ENCODE measurements at places on chromosomes 7 and 10.

- DNase-seq = no peak
These were observed 1.3 kb downstream of the CUL1 start for GRCh38 chr7:148699782-148700629.

GRCh38 chr7:4069268-4070095, 612.6 kb upstream of the FOXK1 start:
- no peak for DNase-seq

DNA sequence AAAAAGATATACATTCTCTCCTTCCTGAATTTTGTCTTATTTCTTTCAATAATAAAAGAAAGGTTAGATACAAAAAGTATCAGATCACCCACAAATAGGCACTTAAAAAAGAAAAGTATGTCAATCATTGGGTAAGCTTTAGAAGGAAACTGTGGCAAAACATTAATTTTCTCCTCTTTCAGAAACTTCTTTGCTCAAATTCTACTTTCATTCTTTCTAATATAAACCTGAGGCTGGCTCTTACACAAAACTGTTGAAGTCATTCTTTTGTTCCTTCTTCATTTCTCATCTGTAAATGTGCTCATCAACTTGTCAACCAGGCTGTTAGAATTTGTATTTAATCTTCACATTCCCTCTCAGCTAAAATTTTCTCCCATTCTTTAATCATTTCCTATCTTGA, 124.6 kb downstream of the LRRN3 start:
- no peak for DNase-seq

DNA sequence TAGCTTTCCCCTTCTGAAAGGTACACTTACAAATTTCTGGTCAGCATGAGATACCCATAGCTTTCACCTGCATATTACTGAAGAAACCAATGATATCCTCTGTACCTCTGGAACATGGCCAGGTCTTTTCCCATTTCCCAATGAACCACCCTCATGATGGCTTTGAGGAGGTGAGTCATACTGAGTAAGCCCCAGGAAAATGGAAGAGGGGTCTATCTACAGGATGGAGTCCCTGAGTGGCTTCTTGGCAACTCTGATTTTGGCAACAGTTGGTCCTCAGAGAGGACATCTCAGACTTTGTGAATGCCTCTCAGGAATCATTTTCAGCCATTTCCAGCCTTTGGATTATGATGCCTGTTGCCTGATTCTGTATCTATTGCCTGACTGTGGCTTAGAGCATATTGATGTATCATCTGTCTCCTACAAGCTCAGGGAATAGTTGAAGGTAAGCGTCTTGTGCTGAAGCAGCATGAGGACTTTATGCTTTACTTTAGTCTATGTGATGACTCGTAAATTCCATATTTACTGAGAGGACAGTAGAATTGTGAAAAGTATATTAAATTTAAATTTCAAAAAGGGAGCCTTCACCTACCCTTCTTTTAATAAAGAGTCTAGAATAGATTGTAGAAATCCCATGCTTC, 84.7 kb upstream of the DKK1 start:
- DNase-seq = no peak

- no peak for DNase-seq
These were observed 227.6 kb upstream of the NPSR1 start for GRCh38 chr7:34430456-34430855.

GRCh38 chr7:105672801-105673200, 91.5 kb upstream of the EFCAB10 start:
- DNase-seq = peak; percentile 60

DNA sequence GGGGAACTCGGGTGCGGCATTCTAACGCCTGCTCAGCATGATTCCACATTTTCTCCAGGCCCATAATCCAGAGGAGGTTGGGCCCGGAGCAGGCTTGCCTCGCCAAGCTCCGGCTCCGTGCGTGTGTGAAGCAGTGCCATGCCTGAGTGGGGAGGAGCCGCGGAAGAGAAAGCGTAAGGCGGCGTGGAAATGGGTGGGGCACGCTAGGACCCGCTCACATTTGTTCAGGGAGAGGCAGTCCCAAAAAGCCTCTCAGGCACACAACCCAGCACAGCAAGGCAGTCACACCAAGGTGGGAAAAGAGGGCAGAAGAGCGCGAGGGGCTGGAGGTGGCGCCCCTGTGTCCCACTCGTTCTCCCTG, 695 bp upstream of the VDAC2 start:
- peak; percentile 82 for DNase-seq

- no peak for DNase-seq
These were observed 3.9 kb upstream of the FAM13C start for GRCh38 chr10:59366290-59366689.

GRCh38 chr7:65001291-65001814, 5.1 kb downstream of the ERV3-1 start:
- no peak for DNase-seq

GRCh38 chr7:27771111-27771510, 31.1 kb downstream of the TAX1BP1 start:
- no peak for DNase-seq

GRCh38 chr10:4266416-4267085, 481.5 kb upstream of the KLF6 start:
- no peak for DNase-seq

- DNase-seq = peak; percentile 44
These were observed 15.2 kb downstream of the OAT start for GRCh38 chr10:124403548-124403947.

DNA sequence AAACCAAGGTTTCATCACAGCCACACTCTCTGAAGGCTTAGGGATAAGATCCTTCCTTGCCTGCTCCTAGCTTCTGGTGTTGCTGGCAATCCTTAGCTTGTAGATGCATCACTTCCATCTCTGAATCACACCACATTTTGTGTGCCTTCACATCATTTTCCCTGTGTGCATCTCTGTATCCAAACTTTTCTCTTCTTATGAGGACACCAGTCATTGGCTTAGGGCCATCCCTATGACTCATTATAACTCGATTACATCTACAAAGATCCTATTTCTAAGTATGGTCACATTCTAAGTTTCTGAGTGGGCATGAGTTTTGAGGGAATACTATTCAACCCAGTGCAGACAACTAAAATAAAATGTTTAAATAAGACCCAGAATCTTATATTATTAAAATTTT, 121.7 kb downstream of the C7orf25 start:
- no peak for DNase-seq

GRCh38 chr10:75288140-75288711, 52.5 kb upstream of the COMTD1 start:
- no peak for DNase-seq

GRCh38 chr10:117224881-117225280, 16.0 kb upstream of the SLC18A2 start:
- DNase-seq = no peak

DNA sequence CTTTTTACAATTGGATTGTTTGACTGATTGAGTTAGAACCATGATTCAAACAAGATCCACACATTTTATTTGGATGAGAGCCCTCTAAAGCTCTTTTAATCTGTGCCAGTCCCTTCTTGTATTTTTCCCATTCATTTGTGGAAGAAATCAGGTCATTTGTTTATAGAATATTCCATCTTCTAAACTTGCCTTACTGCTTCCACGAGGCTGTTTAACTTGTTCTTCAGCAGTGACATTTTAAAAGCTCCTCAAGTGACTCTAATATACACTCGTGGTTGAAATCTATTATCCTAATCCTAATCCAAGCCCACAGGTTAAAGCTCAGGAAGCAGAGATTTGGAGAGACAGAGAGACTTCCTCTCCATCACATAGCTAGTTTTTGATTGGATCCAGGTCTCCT, 155.4 kb upstream of the SVIL start:
- no peak for DNase-seq

DNA sequence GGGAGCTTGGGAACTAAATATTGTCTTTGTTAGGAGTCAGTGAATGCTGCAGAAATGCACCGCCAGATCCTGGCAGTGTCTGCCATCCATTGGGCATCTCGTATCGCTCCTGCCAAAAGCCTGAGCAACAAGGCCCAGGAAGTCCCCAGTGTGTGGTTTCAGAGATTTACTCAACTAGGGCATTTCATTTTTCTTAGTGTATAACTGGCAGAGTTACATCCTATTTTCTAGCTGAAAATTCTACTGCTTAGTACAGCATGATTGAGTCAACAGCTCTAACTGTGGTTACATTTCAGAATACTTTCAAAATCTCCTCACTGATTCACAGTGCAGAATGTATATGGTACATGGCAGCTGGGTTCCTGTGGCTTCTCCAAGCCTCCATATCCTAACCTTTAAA, 95.8 kb upstream of the CREB5 start:
- no peak for DNase-seq

DNA sequence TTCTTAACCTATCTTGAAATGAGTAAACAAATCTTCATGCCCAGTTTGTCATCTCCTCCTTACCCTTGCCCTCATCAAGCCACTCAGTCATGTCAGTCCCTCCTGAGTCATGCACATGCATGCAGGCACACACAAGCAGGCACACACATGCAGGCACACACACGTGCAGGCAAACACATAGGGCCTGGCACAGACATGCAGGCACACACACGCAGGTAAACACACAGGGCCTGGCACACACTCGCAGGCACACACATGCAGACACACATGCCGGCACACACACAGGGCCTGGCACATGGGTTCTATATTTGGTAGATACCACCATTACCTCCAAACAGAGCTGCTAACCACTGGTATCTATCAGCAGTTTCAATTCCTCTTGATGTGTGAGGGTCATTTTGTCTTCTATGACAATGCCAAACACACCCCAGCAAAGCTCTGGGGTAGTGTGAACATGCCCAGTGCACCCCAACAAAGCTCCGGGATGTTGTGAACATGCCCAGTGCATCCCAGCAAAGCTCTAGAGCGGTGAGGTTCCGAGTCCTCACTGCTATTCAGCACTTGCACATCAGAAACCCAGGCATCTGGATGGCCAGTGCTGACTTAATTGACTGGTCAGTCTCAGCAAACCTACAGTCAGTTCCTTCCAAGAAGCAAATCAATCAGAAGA, 563.8 kb downstream of the PTPRN2 start:
- DNase-seq = no peak

GRCh38 chr10:70599319-70599718, 3.2 kb downstream of the PRF1 start:
- no peak for DNase-seq

- no peak for DNase-seq
These were observed 4.8 kb downstream of the ECHDC3 start for GRCh38 chr10:11746883-11747539.

GRCh38 chr10:29671228-29671780, 36.5 kb upstream of the SVIL start:
- no peak for DNase-seq

- DNase-seq = no peak
These were observed 10.2 kb downstream of the AKR1C4 start for GRCh38 chr10:5206799-5207198.

DNA sequence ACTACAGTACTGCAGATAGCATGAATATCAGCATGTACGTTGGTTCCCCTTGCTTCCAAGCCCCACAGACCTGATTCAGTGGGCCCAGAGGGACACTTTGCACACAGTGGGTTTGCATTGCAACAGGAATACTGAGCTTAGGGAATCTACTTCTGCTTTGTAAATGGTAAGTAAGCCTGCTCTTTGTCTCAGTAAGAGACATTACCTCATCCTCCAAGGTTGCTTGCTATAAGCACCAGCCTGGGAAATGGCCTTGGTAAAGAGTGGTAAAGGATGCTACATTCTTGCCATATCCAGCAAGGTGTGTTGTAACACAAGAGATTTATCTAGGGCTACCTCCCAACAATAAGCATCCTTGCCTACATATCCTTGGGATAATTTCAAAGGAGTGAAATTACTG, 730.5 kb downstream of the INHBA start:
- DNase-seq = no peak

DNA sequence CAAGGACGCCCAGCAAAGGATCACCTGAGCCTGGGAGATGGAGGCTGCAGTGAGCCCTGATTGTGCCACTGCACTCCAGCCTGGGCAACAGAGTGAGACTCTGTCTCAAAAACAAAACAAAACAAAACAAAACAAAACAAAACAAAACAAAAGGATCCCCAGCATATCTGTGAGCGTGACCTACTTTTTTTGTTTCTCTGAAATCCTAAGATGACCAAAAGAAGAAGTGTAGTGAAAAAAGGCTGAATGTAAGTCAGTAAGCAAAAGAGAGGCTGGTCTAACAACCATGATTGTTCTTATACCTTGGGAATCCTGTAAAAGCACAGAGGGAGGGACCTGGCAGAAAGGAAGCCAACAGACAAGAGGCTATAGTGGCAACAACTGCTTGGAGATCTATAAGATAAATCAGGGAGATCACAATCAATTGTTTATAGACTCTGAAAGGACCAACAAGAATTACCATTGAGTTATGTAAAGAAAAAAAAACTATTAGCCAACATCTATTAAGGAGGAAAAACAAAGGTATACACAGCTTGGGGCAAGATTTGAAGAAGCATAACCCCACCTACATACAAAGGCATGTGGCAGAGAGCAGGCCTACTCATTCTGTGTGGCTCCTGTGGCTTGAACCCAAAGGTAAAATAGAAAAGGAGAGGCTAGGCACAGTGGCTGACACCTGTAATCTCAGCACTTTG, 255.2 kb upstream of the KLF14 start:
- DNase-seq = no peak

GRCh38 chr10:13847201-13847631, 260.5 kb downstream of the PRPF18 start:
- no peak for DNase-seq

- no peak for DNase-seq
These were observed 81.8 kb downstream of the PAX2 start for GRCh38 chr10:100826983-100827818.

- no peak for DNase-seq
These were observed 251.1 kb upstream of the CSTF2T start for GRCh38 chr10:51950371-51950995.

DNA sequence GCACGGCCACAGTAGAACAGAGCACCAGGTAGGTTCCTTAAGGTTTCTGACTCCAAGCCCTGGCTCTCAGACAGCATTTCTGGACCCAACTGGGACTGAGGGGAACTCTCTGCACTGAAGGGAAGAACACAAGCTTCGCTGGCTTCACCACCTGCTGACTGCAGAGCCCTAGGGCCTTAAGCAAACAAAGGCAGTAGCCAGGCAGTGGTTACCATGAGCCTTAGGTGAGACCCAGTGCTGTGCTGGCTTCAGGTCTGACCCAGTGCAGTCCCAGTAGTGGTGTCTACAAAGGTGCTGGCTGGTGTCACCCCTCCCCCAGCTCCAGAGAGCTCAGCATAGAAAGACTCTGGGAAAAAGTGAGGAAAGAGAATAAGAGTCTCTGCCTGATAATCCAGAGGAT, 59.5 kb downstream of the SIRT1 start:
- no peak for DNase-seq
